ENCODE measurements at places on chromosomes 1 and 21. TPM values are rescaled to one million over a fixed set of nuclear protein-coding genes. Genes with fewer than 3 reads are reported as not detected.

DNA sequence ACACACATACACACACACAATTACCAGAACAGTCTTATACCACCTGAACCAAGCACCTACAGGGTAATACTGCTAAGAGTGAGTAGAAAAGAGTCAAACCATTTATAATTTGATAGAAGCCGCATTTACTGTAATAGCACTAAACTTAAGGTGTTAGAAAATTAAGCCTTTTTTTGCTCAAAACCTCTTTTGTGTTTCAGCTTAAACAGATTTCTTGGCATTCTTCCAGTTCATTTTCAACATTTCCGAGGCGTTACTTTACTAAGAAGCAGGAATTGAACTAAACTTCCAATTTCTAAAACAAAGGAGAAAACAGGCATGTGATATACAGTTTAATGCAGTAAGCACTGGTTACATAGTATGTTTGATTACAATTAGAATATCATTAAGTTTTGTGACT is 387.2 kb downstream of the NCAM2 start:
- no peak for DNase-seq

- DNase-seq: no peak
Measured at GRCh38 chr1:31579374-31579773, 3.1 kb downstream of the TINAGL1 start.

The DAB1 gene
- 2.0 TPM for total RNA-seq

The PCP4L1 gene
- 0.38 TPM for total RNA-seq

GRCh38 chr1:206685334-206685768 is 646 bp downstream of the MAPKAPK2 start:
- no peak for DNase-seq

The FCMR gene
- total RNA-seq: 4.4 TPM

The PADI2 gene
- 1.3 TPM for total RNA-seq

DNA sequence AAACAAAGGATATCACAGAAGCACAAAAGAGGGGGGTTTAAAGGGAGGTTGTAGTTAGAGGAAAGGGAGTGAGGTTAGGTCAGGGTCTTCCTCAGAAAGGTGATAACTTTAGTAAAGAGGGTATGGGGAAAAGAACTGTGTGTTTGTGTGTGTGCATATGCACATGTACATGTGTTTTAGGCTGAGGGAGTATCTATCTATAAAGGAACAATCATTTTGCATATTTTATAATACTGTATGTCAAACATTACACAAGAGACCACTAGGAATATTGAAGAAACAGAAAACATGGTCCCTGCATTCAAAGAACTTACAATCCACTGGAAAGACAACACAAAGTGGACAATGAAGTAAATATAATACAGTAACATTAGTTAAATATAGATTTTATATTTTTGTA is 132.2 kb downstream of the ACBD6 start:
- DNase-seq: no peak

DNA sequence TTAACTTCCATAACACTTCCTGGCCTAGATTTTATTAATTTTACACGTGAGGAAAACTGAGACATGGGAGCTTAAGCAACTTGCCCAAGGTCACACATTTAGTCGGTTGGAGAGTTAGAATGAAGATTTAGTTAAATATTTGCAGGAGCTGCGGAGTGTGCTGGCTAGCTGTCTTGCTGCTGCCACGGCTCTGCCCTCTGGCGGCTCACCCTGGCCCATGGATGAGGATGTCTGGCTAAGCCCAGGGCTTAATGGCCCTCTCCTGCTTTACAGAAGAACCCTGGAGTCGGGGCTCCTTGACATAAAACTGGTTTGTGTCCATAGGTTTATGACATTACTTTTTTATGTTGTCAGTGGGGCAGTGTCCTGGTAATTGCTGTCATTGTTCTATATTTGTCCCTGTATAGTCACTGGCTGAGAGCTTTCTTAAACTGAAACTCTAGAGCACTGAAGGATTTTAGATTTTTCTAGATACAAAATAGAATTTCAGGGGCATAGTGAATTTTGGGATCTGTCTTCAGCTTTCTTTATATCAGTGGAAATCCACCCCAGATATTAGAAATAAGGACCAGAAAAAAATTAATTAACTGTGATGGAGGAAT is 88.9 kb upstream of the WLS start:
- DNase-seq: no peak

- DNase-seq: no peak
Measured at GRCh38 chr1:62317021-62317768, 2.0 kb downstream of the KANK4 start.

DNA sequence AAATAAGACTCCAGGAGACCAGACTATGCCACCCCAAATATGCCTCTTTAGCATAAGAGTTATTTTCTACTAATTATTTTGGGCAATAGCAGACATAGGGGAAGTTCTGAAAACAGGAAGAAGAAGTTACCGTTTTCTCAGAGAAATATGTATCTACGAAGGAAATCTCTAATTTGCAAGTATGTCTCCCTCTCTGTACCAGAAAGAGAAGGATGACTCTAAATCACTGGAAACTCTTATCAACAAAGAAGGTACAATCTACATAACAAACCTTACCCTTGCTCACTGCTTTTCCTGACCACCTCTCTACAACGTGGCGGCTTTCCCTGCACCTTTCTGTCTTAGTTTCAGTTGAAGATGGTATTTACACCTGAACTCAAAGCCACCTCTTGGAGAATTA is 49.0 kb downstream of the OMA1 start:
- DNase-seq: no peak

DNA sequence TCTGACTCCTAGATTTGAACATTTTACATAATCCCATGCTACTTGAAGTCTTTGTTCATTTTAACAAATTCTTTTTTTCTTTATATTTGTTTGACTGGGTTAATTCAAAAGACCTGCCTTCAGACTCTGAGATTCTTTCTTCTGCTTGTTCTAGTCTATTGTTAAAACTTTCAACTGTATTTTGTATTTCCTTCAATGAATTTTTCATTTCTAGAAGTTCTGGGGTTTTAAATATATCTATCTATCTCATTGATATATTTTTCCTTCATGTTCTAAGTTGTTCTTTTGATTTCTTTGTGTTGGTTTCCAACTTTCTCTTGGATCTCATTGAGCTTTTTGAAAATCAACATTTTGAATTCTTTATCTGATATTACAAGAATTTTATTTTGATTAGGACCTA is 64.3 kb downstream of the HMCN1 start:
- no peak for DNase-seq

- no peak for DNase-seq
Measured at GRCh38 chr1:11314959-11315358, 42.0 kb downstream of the UBIAD1 start.

DNA sequence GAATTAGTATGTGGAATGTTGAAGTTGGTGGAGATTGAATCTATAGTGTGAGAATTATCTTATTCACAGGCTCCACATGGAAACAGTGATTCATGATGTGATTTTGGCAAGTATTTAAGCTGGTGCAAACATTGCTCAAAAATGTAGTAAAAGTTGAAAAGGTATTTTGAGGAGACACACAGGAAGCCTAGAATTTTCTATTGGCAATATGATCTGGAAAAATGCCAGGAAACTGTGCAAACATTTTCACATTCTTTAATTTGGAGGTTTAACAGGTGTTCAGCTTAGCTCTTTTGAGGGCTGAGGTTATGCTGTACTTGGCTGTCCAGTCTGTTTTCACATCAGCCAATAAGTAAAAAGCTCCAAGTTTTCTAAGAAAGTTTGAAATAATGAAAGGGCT is 327.3 kb downstream of the RWDD3 start:
- no peak for DNase-seq

DNA sequence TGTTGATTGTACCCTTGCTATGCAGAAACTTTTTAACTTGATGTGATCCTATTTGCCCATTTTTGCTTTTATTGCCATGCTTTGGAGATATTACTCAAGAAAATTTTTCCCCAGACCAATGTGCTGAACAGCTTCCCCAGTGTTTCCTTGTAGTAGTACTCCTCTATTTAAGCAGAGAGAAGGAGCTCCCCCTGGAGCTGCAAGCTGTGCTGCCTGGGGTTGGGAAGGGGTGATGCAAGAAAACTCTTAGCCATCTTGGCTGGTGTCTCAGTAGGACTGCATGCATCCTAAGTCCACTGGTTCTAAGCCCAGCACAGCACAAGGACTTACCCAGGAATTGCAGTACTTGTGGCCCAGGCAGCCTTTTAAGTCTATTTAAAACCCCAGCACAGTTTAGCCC is 121.6 kb downstream of the NTMT2 start:
- DNase-seq: no peak

DNA sequence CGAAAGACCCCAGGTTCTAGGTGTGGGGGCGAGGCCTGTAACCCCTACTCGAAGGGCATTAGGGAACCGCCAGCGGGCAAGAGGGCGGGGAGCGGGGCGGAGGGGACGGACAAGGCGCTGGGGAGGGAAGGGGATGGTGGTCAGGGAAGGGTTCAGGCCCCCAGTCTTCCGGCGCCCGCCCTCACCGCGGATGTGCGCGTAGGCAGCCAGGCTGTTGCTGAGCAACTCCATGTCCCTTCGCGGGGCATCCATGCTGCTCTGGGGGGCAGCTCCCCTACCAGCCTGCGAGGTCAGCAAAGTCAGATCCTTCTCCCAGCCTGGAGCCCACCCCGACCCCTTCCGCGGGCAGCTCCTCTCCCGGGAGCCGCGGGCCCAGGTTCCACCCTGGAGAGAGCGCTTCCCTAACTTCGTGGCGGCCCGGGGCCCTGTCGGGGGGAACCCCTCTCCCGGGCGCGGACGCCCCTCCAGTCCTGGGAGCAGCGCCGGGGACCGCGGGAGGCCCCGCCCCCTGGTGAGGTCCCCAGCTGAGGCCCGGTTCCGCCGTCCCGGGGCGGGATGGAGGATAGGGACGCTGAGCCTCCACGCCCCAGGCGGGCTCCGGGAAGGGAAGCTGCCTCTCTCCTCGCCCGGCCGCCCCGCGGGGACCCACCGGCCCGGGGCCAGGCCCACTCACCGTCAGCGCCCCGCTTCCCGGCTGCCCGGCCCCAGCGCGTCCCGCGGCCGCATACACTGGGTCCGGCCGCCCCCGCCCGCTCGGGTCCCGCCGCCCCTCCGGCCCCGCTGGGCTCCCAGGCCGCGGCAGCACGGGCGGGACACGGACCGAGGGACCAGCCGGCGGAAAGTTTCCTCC is 434 bp downstream of the EVA1B start:
- no peak for DNase-seq

DNA sequence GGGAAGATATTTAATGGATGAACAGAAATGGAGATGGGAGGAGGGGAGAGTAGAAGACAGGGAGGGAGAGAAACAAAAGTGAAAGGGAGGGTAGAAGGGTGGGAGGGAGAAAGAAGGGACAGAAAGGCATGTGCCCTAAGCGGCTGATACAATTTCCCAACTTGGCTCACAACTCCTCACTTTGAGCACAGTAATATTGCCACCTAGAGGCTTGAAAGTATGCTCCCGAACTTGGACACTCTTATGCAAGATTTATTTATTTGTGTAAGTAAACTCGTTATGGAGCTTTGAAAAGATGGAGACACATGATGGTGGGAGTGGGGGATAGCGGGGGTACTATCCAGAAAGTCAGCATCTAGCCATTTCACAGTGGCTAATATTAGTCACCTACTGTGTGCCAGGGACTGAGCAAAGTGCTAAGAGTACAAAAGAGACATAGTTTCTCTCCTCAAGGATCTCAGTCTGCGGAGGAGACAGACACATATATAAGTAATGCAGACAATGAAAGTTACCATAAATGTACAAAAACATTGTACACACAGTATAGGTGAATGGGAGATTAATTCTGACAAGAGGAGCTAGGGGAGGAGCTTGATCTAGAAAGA is 189.7 kb downstream of the SEC16B start:
- no peak for DNase-seq

The FABP3 gene
- total RNA-seq: 3,048 TPM

DNA sequence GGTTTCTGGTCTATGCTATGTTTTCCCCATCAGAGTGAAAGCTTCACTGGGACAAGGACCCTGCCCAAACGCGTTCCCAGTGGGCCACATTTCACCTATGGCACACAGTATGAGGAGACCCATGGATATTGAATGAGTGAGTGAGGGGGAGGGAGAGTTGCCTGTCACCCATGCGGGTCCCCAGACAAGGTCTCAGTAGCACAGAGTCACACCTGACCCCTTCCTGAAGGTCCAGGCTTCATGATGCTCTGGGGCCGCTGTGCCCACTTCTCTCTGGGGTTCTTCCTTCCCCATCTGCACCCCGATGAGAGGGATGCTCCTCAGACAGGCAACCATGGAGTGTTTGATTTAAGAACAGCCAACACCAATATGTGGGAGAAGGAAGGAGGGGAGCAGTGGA is 72.3 kb upstream of the CSF3R start:
- DNase-seq: peak; percentile 43

DNA sequence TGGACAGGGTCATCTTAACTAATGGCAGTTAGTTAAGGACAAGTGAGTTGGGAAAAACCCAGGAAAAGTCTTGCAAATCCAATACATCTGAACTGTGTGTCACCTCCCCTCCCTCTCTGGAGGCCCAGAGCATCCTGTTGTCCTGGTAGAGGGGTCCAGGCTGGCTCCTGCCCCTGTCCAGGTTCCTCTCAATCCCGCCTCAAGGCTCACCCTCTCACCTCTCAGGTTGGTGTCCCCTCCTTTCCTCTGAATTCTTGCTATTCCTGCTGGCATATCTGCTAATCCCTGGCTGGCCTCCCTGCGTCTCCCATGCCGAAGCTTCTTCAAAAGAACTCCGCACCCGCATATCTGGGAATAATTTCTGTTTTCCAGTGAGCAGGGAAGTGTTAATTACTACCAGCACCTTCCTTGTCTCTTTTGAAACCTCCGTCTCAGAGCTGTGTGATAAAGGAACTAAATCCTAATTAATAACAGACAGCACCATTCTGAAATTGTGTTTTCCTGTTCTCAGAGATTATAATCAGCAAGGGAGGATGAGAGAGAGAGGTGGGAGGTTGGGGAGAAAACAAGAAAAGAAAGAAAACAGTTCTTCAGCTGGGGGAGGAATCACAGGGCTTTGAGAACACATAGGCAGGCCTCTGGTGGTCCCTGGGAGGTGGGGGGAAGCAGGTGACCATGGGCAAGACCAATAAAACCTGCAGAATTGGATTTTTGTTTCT is 568.0 kb downstream of the PTPRU start:
- peak; percentile 33 for DNase-seq

- DNase-seq: no peak
Measured at GRCh38 chr1:197106869-197107268, 39.6 kb downstream of the ASPM start.
